ENCODE measurements at places on chromosomes 2 and 18.

GRCh38 chr18:56353663-56354260 lies 284.6 kb downstream of the TXNL1 start:
- no peak for DNase-seq

DNA sequence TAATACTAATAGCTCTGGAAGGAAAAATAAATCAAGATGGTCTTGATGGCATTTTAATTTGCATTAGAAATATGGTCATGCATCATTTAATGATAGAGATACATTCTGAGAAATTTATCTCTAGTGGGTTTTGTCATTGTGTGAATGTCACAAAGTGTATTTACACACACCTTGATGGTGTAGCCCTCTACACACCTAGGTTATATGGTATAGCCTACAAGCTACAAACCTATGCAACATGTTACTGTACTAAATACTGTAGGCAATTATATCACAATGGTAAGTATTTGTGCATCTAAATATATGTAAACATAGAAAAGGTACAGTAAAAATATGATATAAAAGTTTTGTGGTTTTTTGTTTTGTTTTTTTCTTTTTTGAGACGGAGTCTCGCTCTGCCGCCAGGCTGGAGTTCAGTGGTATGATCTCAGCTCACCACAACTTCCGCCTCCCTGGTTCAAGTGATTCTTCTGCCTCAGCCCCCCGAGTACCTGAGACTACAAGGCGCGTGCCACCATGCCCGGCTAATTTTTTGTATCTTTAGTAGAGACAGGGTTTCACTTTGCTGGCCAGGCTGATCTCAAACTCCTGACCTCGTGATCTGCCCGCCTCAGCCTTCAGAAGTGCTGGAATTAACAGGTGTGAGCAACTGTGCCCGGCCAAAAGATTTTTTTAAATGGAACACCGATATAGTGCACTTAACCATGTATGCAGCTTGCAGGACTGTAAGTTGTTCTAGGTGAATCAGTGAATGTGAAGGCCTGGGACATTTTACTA lies 83.7 kb upstream of the UBXN4 start:
- DNase-seq, result no peak

- DNase-seq, result no peak
Observed at GRCh38 chr18:62460851-62461300, 61.9 kb upstream of the ZCCHC2 start.

- DNase-seq, result no peak
Observed at GRCh38 chr2:174951745-174952144, 53.4 kb downstream of the CHN1 start.

DNA sequence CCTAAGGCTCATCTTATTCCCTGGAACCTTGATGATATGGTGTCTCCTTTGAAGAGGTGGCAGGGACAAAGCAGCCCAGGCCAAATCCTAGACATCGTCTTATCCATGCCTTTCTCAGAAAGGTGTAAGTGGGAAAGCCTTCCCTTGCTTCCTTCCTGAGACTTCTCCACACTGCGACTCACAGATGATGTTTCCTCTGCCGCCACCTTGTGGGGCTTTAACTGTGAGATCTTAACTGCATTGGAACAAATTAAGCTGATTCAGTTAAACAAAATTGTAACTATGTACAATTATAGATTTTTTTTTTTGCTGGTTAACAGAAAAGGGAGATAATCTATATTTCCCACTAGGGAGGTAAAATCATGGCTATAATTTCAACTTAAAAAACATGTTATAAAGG lies 10.0 kb upstream of the GCA start:
- DNase-seq, result no peak

GRCh38 chr2:119678021-119678656 lies 862 bp upstream of the TMEM177 start:
- no peak for DNase-seq

DNA sequence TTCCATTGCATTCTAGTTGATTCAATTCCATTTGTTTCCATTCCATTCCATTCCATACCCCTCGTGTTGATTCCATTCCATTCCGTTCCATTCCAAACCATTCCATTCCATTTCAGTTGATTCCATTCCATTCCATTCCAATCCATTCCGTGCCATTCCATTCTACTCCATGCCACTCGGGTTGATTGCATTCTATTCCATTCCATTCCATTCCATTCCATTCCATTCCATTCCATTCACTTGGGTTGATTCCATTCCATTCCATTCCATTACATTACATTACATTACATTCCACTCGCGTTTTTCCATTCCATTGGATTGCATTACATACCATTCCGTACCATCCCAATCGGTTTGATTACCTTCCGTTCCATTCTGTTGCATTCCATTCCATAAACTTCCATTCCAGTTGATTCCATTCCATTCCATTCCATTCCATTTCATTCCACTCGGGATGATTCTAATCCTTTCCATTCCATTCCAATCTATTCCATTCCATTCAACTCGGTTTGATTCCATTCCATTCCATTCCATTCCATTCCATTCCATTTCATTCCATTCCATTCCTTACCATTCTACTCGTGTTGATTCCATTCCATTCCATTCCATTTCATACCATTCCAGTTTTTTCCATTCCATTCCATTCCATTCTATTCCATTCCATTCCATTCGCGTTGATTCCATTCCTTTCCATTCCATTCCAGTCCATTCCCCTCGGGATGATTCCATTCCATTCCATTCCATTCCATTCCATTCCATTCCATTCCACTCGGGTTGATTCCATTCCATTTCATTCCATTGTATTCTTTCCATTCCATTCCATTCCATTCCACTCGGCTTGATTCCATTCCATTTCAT lies 1140.4 kb downstream of the RPIA start:
- DNase-seq, result no peak

DNA sequence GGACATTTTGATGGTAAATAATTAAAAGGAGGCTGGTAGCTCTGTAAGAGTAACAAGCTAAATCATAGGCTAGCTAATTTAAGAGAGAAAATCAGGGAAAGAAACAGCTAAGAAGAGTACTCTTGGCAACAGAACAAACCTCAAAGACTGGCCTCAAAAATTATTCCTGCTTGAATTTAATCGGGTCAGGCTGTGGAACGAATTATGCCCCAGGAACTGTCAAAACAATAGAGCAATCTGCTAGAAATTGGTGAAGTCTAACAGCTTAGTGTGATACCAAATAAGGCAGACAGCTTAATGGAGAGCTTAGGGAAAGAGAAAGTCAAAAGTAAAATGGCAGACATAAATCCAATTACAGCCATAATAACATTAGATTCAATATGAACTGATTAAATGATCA lies 215.7 kb downstream of the MREG start:
- DNase-seq, result no peak

- DNase-seq, result no peak
Observed at GRCh38 chr2:36489281-36489680, 108.7 kb downstream of the FEZ2 start.

GRCh38 chr2:168180483-168180882 lies 66.9 kb downstream of the STK39 start:
- DNase-seq, result no peak

DNA sequence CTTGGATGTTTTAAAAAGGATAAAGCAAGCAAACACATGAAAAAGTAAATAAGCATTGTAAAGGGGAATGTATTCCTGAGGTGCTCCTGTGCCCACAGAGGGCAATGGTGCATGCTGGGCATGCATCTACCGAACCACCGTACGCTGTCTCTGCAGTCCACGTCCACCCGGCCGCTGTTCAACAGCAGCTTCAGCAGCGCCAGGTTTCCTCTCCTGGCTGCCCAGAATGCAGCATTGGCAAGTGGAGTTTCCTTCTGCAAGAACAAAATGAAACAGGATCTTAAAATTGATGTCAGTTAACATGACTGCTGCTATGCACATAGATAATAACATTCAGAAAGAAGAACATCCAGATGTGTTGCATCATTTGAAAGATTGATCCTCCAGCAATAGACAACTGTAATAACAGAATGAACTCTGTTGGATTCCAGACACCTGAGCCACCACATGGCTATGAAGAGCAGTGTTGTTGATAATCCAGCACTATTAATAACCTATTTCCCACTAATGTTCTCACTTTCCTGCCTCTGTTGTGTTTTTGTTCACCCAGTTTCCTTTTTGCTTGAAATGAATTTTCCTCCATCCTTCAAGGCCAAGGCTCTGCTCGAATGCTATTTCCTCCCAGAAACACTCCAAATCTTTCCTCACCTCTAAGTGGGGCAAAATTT lies 13.6 kb downstream of the ANKRD29 start:
- no peak for DNase-seq

DNA sequence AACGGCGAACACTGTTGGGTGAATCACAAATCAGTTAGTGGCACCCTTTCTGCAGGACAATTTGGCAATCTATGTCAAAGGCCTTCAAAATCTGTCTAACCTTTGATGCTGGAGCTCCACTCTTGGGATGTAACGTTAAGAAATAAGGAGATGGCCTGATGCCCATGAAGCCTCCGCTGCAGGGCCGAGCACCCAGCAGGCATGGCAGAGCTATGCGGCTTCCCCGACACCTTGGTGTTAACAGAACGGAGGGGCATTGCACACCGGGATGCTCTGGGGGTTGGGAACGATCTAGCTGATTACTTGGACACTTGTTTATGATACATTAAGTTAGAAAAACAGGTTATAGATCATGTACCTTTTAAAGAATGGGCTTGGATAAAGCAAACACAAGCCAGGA lies 265.3 kb downstream of the HDAC4 start:
- DNase-seq, result no peak

DNA sequence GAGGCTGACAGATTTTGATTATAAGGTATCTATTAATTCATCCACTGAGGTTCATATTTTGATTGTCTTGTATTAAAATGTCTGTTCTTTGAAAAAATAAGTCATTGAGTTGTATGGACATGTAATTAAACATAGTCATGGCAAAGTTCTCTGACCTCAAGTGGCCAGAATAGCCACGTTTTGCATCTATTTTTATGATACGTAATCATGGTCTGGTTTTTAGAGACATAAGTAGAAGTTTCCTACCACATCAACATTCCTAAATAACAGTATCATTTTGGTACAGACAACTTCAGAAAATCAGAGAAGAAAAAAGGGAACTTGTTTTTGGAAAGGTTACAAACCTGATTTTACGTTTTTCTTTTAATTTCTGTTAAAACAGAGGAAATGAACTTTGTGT lies 47.6 kb downstream of the COL5A2 start:
- no peak for DNase-seq

- DNase-seq, result no peak
Observed at GRCh38 chr2:177118636-177119035, 94.0 kb upstream of the HNRNPA3 start.

GRCh38 chr2:53740170-53740569 lies 27.4 kb upstream of the CHAC2 start:
- DNase-seq, result no peak

DNA sequence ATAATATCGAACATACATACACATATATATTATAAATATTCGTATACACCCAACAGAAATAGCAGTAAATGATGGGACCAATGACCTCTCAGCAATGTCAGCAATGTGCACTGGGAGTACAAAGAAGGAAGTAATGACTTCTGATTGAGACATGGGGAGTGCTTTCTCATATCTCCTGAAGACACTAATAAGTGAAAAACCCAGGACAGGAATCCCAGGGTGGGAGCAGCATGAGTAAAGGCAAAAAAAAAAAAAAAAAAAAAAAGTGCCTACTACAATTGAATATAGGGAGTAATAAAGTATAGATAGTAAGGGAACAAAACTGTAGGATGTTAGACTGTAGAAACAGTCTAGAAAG lies 491.3 kb downstream of the IRS1 start:
- DNase-seq, result no peak

- no peak for DNase-seq
Observed at GRCh38 chr2:39660612-39661236, 5.0 kb upstream of the TMEM178A start.

DNA sequence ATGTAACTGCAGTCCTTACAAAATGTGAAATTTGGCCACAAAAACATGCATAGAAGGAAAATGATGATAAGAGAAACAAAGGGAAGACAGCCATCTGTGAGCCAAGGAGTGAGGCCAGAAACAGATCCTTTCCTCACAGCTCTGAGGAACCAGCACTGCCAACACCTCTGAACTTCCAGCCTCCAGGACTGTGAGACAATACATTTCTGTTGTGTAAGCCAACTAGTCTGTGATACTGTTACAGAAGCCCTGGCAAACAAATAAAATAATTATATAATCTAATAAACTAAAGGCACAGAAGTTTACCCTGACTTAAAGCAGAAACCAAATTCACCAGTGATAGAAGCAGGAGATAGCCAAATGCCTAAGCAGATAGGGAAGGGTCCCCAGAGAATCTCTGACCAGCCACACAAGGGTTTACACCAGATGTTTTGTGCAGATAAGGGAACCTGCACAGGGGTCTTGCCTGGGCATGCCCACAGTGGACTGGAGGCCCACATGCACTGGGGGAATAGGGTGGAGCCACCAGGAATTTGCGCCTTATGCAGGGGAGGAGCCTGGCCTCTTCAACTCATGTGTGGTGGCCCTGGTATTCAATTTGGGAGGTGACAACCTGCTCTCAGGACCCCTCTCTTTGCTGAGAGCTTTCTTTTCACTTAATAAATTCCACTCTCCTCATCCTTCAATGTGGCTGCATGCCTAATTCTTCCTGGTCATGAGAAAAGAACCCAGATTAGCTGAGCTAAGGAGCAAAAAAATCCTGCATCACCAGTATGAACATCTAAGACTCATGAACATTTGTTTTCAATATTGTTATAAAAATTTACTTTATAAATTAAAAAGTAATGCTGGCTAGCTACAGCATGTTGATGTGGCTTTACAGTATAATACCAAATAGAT lies 3.8 kb upstream of the GCC2 start:
- no peak for DNase-seq

DNA sequence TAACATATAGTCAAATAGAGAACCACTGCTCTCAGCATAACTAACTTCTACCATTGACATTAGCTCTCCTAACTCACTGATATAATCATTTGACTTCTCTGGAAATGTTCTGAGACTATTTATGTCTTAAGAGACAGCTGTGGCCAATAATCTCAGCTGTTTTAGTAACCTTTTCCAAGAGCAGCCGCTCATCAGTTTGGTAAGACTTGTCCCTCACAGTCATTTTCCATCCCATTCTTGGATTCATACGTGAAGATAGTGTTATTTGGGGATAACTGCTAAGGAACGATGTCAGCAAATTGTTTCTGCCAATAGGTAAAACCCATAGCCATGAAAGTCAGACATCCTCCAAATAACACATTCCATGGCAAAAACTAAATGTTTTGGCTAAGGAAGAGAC lies 127.8 kb downstream of the LNPK start:
- DNase-seq, result no peak

- no peak for DNase-seq
Observed at GRCh38 chr2:183105402-183106134, 18.7 kb upstream of the NUP35 start.

Data from hypothalamus (tissue), 51 donors.